ENCODE measurements at places on chromosomes 4 and X.

DNA sequence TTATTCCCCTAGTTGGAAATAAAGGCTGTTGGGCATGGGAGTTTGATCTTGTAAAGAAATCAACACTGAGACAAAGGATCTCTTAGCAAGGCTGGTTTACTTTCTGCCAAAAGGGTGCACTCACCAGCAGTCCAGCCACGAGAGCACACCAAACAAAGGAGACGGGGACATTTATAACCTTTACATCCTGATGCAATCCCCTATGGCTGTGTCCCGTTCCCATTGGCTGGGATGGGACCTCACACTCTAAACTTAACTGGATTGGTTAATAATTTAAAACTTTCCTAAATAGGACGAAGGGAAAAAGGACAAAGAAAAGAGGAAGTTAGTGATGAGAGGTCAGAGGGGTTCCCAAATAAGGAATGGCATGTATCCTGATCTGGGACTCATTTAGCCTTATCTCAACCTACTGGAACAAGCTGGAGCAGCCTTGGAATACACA, 17.9 kb downstream of the METAP1 start:
- no peak for DNase-seq

DNA sequence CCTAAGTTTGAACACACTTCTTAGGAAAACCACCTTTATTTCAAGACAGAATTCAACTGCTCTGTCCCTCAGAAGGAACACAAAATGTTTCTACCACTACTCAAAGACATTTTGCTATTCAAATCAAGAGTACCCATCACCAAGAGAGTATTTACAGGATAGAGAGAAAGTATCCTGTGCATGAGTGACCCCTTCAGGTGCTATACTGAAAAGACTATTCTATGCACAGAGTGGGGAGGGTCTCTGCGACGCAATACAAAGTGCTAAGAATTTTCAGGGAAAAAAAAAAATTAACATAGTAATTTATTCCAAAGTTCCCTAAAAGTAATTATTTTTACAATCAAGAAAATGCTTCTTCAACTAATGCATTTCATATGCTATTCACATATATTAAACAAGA, 346.4 kb upstream of the FAM241A start:
- no peak for DNase-seq

DNA sequence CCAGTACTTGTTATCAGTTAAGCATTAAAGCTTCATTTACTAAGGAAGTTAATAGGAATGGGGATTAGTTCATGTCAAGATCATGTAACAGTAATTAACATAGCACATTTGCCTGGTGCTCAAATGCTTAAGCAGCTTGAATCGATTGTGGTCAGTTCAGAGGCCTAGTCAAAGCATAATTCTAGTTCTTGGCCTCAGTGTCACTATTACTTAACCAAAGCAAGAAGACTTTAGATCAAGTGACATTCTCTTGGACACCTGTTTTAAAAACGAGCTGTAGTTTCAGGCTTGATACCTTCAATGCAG, 115.2 kb upstream of the BMPR1B start:
- DNase-seq, result no peak

DNA sequence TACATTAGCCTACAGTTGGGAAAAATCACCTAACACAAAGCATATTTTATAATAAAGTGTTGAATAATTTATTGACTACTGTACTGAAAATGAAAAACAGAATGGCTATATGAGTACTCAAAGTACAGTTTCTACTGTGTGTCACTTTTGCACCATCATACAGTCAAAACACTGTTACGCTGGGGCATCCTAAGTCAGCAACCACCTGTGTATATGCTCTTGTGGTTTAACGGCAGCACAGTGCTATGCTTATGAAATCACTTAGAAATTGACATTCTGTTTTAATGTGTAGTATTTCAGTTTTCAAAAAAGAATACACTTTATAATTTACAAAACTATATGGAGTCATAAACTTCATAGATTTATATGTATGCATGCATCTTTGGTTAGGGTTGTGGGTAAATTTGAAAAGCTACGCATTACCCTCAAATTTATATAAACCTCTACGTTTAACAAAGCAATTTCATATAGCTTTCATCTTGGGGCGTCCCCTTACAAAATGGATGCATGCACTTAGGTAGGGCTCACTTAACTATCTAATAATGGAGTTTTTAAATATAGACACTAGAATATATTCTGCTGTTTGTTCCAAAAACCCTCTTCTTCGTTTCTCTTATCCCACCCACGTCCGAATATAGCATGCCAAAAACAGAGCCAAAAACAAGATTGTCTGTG, 690 bp upstream of the NEIL3 start:
- no peak for DNase-seq

DNA sequence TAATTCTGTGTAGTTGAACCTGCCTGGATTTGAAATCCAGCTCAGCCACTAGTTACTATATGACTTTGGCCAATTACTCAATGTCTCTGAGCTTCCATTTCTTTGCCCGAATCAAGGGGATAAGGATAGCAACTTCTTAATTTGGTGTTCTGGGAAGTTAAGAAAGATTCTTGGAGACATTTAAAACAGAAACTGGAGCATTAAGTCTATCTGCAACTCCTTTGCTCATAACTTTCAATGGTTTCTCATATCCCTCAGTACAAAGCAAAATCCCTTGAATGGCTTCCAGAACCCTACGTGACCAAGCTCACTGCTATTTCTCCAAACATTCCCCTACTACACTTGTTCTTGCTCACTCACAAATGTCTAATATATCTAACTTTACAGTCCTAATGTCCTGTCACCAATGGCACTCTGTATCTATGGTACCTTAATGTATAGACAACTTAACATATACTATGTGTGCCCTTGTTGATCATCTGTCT, 849.1 kb upstream of the SLIT2 start:
- DNase-seq, result no peak

GRCh38 chr4:87465739-87466366, 43.5 kb downstream of the NUDT9 start:
- DNase-seq, result no peak

- DNase-seq, result no peak
Observed at GRCh38 chr4:165537028-165537648, 158.3 kb downstream of the CPE start.

DNA sequence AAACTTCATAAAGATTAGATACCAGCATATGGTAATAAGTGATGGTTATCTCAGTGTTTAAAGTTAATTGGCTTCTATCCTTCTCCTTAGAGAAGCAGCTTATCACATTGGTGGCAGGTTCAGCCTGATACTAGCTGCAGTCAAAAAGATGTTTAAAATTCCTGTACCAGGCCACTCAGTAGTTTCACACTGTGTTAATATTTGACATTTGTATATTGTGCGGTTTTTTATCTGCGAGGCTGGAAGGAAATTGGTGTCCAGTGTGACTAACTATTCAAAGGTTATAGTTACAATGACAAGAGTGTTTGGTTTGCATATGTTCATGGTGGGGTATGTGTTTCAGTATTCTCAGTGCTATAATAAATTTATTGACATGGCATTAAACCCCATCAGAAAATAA, 27.5 kb upstream of the TBC1D8B start:
- DNase-seq, result no peak

- DNase-seq, result no peak
Observed at GRCh38 chr4:24867766-24868296, 45.0 kb downstream of the CCDC149 start.

DNA sequence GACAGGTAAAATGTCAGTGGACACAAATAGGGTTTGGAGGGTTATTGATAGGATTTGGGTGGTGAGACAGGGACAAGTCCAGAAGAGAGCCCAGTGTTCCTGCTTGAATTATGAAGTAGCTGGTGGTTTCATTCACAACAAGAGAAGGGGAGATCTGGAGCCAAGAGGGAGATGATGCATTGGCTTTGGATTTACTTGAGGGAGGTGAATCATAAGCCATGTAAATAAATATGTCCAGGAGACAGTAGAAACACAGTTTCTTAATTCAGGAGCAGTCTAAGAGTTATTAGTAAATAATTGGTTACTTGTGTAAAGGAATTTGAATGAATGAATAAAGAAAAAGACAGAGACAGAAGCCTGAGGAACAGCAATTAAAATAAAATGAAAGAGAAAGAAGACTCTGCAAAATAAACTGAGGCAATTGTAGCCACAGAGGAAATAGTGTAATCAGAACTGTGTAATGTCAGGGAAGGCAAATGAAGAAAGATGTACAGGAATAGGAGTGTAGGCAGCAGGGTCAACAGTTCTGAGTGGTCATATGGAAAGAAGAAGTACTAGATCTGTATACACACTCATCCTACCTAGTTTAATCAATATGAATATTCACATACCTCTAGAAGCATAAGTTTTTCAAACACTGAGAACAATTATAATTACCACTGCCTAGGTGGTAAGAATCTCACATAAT, 50.2 kb upstream of the CXCL8 start:
- DNase-seq, result no peak

DNA sequence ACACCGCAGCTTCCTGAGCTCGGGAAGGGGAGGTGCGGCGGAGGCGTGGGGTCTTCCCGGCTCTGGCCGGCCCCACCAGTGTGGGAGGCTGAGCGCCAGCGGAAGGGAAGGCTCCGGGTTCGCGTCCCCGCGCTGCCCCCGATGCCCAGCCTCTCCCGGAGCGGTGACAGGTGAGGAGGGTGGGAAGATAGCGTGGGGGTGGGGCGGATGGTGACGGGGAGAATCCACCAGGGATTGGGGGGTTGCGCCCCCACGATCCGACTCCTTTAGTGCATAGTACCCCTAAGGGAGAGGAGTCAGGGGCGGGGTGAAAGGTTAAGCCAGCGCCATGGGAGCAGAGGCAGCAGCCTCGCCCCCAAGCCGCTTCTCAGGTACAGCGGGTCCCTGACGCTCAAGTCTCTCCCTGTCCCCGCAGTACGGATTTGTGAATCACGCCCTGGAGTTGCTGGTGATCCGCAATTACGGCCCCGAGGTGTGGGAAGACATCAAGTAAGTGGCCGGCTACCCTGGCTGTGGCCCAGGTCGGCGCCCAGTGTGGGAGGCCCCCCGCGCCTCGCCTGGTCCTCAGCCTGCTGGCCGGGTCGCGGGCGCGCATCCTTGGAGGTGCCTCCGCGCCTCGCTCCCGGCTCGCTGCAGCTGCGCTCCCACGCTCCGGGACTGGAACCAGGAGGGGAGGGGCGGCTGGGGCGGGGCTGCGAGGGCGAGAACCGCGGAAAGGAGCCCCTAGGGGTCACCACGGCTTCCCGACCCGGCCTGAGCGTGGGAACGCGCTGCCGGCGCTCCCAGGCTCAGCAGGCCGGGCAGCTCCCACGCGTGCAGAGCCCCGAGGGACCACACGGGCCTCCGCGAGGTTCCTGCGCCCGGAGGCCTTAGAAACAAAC, 791 bp downstream of the GUCY1B1 start:
- DNase-seq, result no peak

GRCh38 chrX:150438165-150438564, 75.0 kb downstream of the MAMLD1 start:
- no peak for DNase-seq

- DNase-seq, result no peak
Observed at GRCh38 chr4:55347610-55348228, 1.7 kb downstream of the SRD5A3 start.

- DNase-seq, result no peak
Observed at GRCh38 chrX:113726898-113727297, 857.0 kb upstream of the HTR2C start.

- no peak for DNase-seq
Observed at GRCh38 chr4:158787709-158788475, 19.1 kb downstream of the FNIP2 start.

GRCh38 chr4:182201871-182202270, 41.3 kb upstream of the TENM3 start:
- no peak for DNase-seq

GRCh38 chrX:68659385-68659784, 11.9 kb downstream of the STARD8 start:
- no peak for DNase-seq

DNA sequence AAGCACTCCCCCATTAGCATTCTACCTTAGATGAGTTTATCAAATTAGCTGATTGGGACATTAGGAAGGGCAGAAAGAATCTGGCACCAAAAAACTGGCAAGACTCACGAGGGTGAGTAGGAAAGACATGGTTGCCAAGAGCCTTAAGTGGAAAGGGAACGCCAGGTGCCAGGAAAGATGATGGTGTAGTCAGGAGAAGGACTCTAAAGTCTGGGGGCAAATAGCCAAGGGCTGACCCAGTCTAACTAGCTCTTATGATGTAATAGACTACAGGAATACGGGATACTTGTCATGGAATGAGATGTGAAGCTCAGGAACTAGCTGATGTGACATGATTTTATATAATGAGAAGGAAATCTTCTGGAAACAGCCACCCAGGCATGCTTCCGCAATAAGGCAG, 94.8 kb downstream of the MBNL3 start:
- no peak for DNase-seq

GRCh38 chr4:80875642-80876041, 154.9 kb upstream of the BMP3 start:
- DNase-seq, result no peak

DNA sequence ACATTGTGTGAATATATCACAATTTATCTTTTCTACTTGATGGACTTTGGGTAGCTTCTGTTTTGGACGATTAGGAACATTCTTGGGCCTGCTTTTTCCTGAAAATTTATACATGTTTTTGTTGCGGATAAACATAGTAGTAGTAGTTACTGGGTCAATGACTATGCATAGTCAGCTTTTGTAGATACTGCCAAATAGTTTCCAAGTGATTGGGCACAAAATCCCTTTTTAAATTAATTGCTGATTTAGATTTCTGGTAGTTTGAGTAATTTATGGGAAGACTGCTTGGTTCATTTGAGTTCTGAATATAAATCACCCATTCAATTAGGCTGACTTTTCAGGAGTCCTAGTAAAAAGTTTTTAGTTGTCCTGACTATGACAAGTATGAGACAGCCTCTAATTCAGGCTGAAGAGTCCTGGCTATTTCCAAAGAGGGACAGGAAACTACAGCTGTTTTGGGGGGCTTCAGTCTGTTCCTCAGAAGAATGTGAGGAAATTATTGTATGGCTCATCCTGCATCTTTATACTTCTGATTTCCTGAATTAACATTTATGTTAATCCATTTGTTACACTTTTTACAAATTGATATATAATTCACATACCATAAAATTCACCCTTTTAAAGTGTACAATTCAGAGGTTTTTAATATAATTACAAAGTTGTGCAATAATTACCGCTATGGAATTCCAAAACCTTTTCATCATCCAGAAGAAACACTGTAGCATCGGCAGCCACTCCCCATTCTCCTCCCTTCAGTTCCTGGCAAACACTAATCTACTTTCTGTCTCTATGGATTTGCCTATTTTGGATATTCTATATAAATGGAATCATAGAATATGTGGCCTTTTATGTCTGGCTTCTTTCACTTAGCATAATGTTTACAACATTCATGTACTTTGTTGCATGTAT, 14.2 kb downstream of the LRP2BP start:
- no peak for DNase-seq

DNA sequence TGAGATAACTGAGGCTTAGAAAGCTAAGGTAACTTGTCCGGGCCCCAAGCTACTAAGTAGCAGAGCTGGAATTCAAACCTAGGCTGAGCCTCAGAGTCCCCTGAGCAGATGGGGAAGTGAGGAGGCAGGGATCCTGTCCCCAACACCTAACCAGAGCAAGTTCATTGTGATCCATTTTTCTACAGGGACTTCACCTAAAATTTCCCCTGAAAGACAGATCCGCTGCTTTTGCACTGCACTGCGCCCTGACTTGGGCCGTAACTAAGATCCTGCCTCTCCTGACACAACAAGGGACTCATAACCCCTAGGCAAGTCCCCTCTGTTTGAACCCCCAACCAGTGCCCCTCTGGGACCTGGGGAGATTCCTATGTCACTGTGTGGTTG, 25.6 kb upstream of the MTM1 start:
- DNase-seq, result no peak

- no peak for DNase-seq
Observed at GRCh38 chrX:2410279-2411020, 90.3 kb downstream of the DHRSX start.

- no peak for DNase-seq
Observed at GRCh38 chr4:184587221-184587620, 62.0 kb downstream of the CASP3 start.

GRCh38 chr4:181150191-181150590, 1093.0 kb upstream of the TENM3 start:
- no peak for DNase-seq
